Activated naive CD4-positive, alpha-beta T cell treated with Interleukin-2 at 50 U/mL for 16 hours (primary cell): ENCODE measurements at places on chromosomes 16 and 17.
A peak's percentile ranks its signal among the peaks of the same experiment; 100 is the strongest.

DNA sequence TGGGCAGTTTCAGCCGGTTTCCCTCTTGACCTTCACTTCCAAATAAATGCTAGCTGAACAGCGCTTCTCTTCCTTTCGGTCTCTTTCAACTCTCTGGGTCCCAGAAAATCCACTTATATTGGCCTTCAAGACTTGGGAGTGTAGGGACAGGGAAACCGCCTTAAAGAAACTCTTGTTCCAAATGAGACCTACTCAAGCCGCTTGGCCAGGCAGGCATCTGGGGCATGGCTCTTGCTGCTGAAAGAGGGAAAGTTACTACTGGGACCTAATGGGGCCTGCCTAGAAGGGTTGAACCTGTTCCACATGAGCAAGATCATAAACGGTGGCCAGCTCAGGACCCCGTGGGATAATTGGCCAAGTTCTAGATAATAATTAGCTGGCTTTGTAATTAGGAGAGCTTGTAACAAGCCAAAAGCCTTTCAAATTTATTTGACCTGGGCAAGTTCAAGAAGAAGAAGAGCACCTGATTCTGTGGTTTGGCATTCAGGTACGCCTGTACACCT is 13.2 kb downstream of the CDH1 start:
- no peak for DNase-seq

DNA sequence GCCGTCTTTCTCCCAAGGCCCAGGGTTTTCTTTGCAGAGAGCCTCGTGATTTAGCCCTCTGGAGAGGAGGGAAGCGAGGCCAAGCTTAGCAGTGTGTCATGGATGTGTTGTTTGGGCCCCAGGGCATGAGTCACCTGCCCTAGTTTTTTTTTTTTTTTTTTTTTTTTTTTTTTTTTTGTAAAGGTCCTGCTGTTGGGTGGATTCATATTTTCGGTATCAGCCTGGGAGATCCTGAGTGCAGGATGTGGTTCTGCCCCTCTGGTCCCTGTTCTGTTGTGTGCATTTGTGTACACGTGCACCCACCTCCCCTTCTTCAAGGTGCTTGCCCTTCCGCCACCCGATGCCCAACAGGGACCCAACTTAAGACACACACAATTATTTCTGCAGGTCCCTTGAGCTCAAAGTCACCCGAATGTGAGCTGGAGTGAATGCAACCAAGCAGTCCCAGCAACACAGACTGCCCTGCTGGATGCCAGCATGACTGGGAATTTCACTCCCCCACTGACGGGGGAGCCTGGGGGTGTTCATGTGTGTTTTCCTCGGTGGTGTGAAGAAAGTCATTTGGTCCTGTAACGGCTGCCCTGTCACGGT is 265.8 kb upstream of the TNRC6C start:
- DNase-seq, result peak; percentile 33

GRCh38 chr17:36849871-36850348 is 87.4 kb upstream of the LHX1 start:
- peak; percentile 67 for DNase-seq

DNA sequence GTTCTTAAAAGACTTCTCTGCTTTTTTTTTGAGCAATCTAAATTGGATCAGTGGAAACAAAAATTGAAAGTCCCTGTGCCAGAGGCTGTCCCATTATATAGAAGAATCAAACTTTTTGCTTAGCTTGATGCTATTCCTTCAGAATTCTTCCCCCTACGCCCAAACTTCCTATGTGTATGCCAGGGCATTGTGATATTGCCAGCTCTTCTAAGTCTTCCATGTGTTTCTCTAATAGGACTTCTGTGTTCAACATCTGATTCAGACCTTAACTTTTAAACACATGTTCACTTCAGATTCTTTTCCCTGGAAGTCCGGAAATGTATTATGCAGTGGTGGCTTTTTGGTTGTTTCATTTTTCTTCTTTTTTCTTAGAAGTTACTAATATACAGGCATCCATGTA is 18.7 kb downstream of the PTRH2 start:
- no peak for DNase-seq

DNA sequence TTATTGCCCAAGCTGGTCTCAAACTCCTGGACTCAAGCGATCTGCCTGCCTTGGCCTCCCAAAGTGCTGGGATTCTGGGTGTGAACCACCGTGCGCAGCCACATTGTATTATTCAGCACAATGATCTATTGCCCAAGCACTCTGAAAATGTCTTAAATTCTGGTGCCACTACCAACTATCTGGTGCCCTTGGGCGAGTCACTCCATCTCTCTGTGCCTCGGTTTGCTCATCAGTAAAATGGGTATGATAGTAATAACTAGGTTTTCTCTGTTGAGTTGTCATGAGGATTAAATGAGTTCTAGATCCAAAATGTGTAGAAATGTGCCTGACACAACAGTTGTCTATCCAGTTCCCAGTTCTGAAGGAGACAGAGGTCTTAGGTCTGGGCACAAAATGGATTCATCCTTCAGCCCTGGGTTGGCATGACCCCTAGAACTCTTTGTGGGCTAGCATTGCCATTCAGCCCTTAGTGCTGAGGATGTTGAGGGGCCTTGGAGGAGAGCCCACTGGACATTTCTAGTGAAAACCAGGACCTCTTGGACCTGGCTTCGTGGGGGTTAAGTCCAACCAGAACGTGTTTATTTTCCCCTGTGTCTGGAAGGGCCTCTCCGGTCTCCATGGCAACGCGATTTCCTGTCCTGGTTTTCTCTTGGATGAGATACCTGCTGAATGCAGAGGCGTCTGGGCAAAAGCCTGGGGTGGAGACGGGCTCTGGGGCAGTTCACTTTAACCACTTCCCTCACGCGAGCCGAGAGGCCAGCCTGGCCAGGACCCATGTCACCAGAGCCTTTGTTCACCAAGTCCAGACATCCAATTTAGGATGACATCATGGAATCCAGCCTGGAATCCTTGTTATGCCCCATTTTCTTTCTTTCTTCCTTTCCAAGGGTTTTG is 43.7 kb upstream of the TNRC6A start:
- DNase-seq, result no peak

DNA sequence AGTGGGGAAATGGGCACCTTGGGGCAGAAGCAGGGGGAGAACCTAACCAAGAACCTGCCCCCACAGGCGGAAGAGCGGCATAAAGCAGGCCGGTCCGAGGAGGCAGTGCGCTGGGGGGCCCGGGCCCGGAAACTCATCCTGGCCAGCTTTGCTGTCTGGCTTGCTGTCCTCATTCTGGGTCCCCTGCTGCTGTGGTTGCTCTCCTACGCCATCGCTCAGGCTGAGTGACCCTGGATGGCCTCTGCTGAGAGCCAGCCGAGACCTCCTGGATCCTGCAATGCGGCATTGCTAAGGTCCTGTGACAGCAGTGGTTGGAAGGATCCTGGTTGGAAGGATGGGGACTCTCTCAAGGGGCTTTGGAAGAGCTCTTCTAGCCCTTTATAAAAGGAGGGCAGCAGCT is 4.5 kb upstream of the PHKG2 start:
- no peak for DNase-seq
